ENCODE measurements at places on chromosomes 3 and 15.

GRCh38 chr3:43951813-43952212, 261.1 kb downstream of the ABHD5 start:
- DNase-seq: no peak

GRCh38 chr15:71435552-71435951, 320.3 kb downstream of the THSD4 start:
- no peak for DNase-seq

DNA sequence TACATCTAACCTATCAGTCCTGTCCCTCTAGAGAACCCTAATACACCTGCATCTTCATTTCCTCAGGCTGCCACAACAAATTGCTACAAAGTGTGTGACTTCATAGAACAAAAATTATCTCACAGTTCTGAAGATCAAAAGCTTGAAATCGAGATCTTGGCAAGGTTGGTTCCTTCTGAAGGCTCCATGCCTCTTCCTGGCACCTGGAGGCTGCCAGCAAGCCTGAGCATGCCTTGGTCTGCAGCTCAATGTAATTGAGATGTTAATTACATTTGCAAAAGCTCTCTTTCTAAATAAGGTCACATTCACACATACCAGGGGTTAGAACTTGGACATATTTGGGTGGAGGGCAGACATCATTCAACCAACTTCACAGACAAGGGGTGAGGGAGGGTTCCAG, 86.4 kb upstream of the ABHD17C start:
- DNase-seq: no peak

DNA sequence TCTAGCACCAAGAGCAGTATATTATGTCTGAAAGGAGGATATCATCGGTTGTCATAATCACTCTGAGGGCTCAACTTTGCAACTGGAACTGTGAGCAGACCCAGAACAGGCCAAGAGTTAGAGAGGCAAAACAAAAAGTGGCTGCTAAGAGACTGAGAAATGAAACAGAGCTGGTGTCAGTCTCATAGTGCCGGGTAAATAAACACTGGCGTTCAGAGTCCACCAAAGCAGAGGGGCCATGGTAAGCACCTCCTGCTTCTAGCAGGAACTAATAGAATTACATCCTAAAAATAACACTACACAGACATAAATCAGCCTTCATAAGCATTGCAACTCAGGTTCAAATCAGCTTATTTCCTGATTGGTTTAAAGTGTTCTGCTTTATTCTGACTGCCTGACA, 10.3 kb upstream of the IL12A start:
- no peak for DNase-seq

GRCh38 chr3:172595664-172596393, 72.6 kb upstream of the TNFSF10 start:
- DNase-seq: no peak

DNA sequence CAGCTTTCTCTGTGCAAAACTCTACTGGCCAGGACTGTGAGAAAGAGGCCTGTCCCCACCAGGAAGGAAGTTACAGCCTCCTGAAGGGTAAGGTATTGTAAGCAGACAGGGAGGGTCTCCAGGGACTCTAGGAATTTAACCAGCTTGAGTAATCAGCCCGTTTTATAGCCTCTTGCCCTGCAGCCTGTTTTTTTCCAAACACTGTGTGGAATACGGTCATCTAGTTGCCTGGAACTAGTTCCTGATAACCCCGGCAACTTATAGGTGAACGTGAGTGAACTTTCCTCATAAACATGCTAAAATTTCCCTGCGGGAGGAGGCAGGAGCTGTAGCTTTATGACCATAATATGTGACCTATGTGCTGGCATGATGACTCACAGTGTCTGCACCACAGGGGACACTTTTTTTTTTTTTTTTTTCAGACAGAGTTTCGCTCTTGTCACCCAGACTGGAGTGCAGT, 60.1 kb upstream of the DAZL start:
- no peak for DNase-seq

GRCh38 chr3:15345066-15345607, 12.8 kb upstream of the SH3BP5 start:
- no peak for DNase-seq
